Regular cardiac myocyte (primary cell): ENCODE measurements at places on chromosomes 12 and 14. TPM values are rescaled to one million over a fixed set of nuclear protein-coding genes. Genes with fewer than 3 reads are reported as not detected.

SPX gene
- 0.38 and 0.85 TPM in 2 replicates for total RNA-seq

LRRK2 gene
- 1.7 and 5.9 TPM in 2 replicates for total RNA-seq

VWF gene
- total RNA-seq, result 4.4 and 6.5 TPM in 2 replicates

TOMM20L gene
- total RNA-seq, result not detected in 2 replicates

HRK gene
- total RNA-seq, result under 0.01 and 1.1 TPM in 2 replicates

GALNT16 gene
- total RNA-seq, result 1.9 and 2.5 TPM in 2 replicates

GPR162 gene
- 0.96 and 2.5 TPM in 2 replicates for total RNA-seq
